ENCODE measurements at places on chromosomes 5 and 9. TPM values are rescaled to one million over a fixed set of nuclear protein-coding genes. Genes with fewer than 3 reads are reported as not detected.

DNA sequence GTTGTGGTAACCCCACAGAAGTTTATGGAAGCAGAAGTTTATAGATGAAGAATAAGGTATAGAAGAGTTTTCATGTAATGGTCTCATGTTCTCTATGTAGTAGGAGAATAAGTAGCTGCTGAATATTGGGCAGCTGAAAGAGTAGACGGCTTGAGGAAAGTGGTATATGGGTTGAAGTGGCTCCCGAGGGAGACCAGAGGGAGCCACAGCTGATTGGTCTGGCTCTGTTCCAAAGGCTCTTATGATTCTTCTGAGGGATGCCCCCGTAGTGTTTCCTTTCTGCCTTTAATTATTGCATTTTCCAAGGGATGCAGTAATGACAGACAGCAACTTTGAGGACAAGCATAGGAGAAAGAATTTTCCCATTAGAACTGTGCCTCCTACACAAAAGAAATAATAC lies 30.1 kb upstream of the TENT2 start:
- H3K27ac ChIP-seq: no peak overlapping the region
- DNase-seq: no peak
- no peak overlapping the region for H3K4me3 ChIP-seq
- no peaks in the 10 kb centered on the region for H3K27me3 ChIP-seq

DNA sequence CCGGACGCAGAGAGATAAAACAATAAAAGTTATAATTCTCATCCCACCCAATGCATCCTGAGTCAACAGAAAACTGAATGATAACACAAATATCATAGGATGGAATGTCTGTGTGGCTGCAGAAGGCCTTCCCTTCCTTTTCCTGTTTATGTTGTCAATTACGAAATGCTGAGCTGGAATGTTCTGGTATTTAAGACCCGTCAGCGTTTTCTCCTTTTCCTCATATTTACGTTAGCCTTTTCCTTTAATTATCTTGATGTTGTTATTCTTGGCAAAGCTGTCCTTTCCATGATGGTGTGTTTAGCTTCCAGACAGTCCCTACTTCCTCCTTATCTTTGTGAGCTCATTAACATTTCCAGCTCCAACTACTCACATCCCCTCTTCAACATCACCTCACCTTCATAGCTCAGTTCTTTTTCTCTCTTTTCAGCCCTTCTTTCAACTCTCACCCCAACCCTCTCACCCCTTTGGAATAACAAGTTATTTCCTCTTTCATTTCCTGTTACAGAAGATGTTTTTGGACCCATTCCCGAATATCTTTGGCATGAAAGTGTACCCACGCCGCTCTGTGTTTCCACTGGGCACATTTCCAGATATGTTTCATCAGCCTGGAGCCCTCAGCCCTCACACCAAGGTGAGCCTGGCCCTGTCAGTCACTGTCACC lies 221.6 kb downstream of the NR2F1-AS1 start:
- no peaks in the 10 kb centered on the region for H3K4me1 ChIP-seq
- H3K27ac ChIP-seq: no peak overlapping the region
- no peak overlapping the region for H3K4me3 ChIP-seq

TAF1L gene
- total RNA-seq: not detected

FOXD4L5 gene
- 0.14 TPM for total RNA-seq

- H3K4me3 ChIP-seq: no peak overlapping the region
- H3K36me3 ChIP-seq: no peaks in the 10 kb centered on the region
- no peak for DNase-seq
These were observed 127.5 kb upstream of the LMX1B start for GRCh38 chr9:126486276-126486675.

LCN1 gene
- total RNA-seq: 2.2 TPM

GRCh38 chr5:146419696-146420095 lies 27.4 kb upstream of the TCERG1 start:
- DNase-seq: no peak
- H3K27me3 ChIP-seq: no peaks in the 10 kb centered on the region
- no peak overlapping the region for H3K27ac ChIP-seq

DNA sequence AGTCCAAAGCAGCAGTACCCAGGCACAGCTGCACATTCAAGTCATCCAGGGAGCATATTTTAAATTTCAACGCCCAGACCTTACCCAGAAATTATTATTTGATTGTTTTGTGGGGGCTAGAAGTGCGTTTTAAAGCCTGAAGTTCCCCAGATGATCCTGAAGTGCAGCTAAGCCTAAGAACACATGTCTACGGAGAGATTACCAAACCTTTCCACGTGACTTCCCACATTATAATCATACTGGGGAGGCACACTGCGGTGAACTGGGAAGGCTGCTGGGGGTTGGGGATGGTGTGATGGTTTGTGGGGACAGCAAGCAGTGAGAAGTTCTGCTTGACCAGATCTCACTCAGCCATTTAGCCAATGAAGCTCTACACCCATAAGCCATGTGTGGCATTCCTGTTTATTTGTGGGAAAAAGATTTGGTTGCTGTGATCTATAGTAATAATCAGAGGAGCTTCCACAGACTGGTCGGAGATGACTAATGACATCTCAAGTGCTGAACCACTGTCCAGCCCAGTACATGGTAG lies 93.4 kb upstream of the CDH6 start:
- H3K27me3 ChIP-seq: no peaks in the 10 kb centered on the region
- no peak overlapping the region for H3K4me3 ChIP-seq
- DNase-seq: no peak
- no peaks in the 10 kb centered on the region for H3K4me1 ChIP-seq
- no peak overlapping the region for H3K27ac ChIP-seq

SAXO1 gene
- not detected for total RNA-seq

DNA sequence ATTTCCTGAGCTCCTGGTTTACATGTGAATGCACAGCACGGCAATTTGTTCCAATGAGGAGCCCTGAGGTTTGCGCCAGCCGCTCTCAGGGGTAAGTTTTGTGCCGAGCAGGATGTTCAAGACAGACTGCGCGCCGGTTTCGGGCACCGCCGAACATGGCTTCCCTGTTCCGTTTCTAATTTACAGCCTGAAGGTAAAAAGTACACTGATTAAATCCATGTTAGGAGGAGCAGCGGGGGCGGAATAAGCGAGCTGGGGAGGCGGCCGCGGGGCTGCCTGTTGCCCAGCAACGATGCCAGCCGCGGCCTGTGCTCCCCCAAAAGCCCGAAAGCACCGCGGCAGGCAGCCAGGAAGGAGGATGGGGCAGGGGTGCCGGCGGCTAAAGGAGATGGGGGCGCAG lies 6.4 kb downstream of the SOWAHA start:
- H3K36me3 ChIP-seq: no peaks in the 10 kb centered on the region
- H3K27ac ChIP-seq: no peak overlapping the region
- peaks cover 3% of the 10 kb centered on the region for H3K4me1 ChIP-seq
- H3K4me3 ChIP-seq: peak overlapping the region; percentile 9
- no peaks in the 10 kb centered on the region for H3K27me3 ChIP-seq
- no peak for DNase-seq

DNA sequence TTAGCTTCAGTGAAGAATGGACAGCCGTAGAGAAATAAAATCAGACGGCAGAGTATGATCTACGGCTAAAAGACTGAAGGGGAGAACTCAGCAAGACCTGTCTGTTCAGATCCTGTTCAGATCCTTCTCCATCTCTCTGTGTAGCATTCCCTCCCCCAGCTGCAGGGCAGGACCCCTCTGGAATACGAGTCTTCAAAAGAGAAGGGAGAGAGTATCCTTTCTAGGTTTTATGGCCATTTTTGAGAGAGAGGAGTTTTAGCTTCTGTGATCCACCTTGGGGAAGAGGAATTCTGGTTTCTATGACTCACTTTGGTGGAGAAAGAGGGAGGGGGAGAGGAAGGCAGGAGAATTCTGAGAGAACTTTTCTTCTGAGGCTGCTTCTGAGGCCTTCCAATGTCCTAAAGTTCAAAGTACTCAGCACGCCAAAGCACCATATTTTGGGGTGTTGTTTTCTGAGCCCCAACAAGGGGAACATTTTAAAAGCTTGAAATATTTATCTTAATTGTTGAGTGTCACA lies 194.4 kb upstream of the TLE4 start:
- H3K4me3 ChIP-seq: no peak overlapping the region
- H3K27me3 ChIP-seq: no peaks in the 10 kb centered on the region
- no peaks in the 10 kb centered on the region for H3K36me3 ChIP-seq
- H3K4me1 ChIP-seq: no peaks in the 10 kb centered on the region

CKMT2 gene
- total RNA-seq: 11.7 TPM

- H3K36me3 ChIP-seq: no peaks in the 10 kb centered on the region
- H3K4me3 ChIP-seq: no peak overlapping the region
- no peaks in the 10 kb centered on the region for H3K27me3 ChIP-seq
- peaks cover 3% of the 10 kb centered on the region for H3K4me1 ChIP-seq
- DNase-seq: no peak
These were observed 26.3 kb downstream of the MSX2 start for GRCh38 chr5:174750711-174751110.

- H3K27me3 ChIP-seq: no peaks in the 10 kb centered on the region
- no peaks in the 10 kb centered on the region for H3K4me1 ChIP-seq
- H3K27ac ChIP-seq: no peak overlapping the region
- no peaks in the 10 kb centered on the region for H3K36me3 ChIP-seq
- no peak overlapping the region for H3K4me3 ChIP-seq
These were observed 17.5 kb downstream of the TLE1 start for GRCh38 chr9:81671880-81672280.

- H3K27me3 ChIP-seq: no peaks in the 10 kb centered on the region
- no peak for DNase-seq
- H3K36me3 ChIP-seq: no peaks in the 10 kb centered on the region
- no peak overlapping the region for H3K4me3 ChIP-seq
These were observed 2.6 kb upstream of the NSD1 start for GRCh38 chr5:177131019-177131320.

- no peaks in the 10 kb centered on the region for H3K36me3 ChIP-seq
- no peak overlapping the region for H3K4me3 ChIP-seq
- DNase-seq: no peak
- no peak overlapping the region for H3K27ac ChIP-seq
These were observed 865.4 kb downstream of the MAT2B start for GRCh38 chr5:164370841-164371240.

CSF1R gene
- 1.0 TPM for total RNA-seq
